ENCODE measurements at places on chromosomes 1 and 21. TPM values are rescaled to one million over a fixed set of nuclear protein-coding genes. Genes with fewer than 3 reads are reported as not detected.

TMPRSS2 gene
- total RNA-seq, result not detected

CFHR3 gene
- not detected for total RNA-seq

KRTAP10-11 gene
- not detected for total RNA-seq

ACTA1 gene
- total RNA-seq, result not detected

LIN28A gene
- not detected for total RNA-seq

S100A8 gene
- total RNA-seq, result 228 TPM

KCNH1 gene
- not detected for total RNA-seq

MPL gene
- total RNA-seq, result 0.34 TPM

ALX3 gene
- total RNA-seq, result not detected

PLA2G2F gene
- total RNA-seq, result not detected

DNAJC28 gene
- 0.23 TPM for total RNA-seq

MROH9 gene
- total RNA-seq, result not detected

RNF207 gene
- 6.6 TPM for total RNA-seq

KRTAP19-5 gene
- total RNA-seq, result not detected

RPE65 gene
- not detected for total RNA-seq

THEM5 gene
- total RNA-seq, result not detected

CASQ2 gene
- not detected for total RNA-seq

VCAM1 gene
- total RNA-seq, result not detected

AMY1C gene
- not detected for total RNA-seq

KAZN gene
- 6.8 TPM for total RNA-seq

CASZ1 gene
- 8.9 TPM for total RNA-seq
